ENCODE measurements at places on chromosomes 2 and 18.

DNA sequence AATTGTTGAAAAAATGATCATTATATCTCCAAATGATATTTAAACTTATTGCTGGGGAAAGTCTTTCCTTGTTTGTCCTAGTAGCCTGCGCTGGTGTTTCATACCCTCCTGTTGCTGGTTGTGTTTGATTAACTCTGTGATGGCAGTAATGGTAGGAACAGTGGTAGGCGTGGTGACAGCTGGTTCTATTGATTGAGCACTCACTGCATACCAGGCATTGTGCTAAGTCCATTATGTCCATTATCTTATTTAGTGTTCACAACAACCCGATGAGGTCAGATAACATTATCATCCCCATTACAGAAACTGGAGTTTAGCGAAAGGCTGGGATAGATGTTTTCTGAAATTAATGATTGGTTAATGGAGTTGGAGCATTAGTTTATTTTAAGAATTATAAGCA lies 77.8 kb upstream of the STON1 start:
- DNase-seq, result no peak

DNA sequence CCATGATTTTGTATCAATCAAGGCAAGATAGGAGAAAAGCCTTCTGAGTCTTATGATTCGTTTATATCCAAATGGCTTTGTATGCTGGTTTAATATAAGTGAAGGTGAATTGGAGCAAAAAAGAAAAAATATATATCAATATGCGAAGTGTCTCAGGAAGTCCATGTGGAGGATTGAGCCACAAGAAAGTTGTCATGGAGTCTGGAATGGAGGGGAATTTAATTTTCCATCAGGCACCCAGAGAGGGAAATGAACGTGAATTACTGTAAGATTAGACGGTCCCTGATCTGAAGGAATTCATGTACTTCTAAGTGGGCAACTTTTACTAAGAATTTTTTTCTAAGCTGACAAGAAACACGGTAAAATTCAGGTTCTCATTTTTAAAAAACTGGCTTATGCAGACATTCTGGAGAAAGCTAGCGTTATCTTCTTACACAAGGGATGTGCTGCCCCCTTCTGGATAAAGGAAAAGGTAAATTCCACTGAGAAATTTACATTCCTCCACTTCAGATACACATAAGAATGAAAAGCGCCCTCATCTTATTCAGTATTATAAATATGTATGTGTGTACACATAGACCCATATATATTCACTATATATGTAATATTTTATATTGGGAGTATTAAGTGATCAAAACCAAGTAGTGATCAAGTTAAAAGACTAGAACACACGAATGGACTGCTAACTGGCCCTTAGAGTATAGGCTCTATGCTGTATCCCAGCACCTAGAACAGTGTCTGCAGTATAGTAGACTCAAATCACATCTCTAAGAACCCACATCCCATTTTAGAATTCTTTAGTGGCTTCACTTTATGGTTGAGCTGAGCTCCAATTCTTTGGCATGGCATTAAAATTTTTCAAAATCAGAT lies 289.0 kb upstream of the TFPI start:
- no peak for DNase-seq

- no peak for DNase-seq
Measured at GRCh38 chr2:221112744-221113143, 459.4 kb downstream of the EPHA4 start.

GRCh38 chr2:143955401-143956065 lies 564.4 kb downstream of the ZEB2 start:
- DNase-seq, result no peak

DNA sequence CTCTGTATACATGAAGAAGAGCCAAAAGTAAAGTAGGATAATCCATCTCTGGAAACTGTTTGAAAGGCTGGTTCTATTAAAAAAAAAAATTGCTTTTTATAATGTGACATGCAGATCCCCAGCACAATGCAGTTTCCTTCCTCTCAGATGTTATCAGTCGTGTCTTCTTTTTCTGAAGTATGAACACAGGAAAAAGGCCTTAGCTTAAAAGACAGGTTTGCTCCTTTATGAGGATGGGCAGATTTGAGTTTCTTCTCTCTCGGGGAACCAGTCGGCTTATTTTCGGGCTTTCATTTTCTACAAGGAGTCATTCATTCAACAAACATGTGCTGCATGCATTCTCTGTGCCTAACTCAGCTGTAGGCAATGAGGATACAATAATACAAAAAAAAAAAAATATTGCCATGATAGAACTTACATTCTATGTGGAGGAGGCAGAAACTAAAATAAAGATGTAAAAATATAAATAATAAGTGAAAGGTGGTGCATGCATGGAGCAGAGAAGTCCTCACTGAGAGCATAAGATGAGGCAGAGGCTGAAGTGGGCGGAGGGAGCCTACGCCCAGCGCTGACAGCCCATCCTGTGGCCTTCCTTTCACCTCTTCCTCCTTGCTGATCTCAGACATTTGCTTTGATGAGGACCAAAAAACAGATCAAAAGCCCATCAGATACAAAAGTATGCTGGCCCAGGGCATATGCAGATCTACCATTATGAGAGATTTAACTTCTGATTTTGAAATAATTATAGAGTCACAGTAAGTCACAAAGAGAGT lies at the start of gene CD226:
TSS of gene CD226 (minus strand) at position 513 of the 773 bp plus-strand sequence. CDS start at position 46, 467 bp downstream.
- no peak for DNase-seq
